Inflammatory macrophage (primary cell): ENCODE measurements at places on chromosomes 11 and 22.

DNA sequence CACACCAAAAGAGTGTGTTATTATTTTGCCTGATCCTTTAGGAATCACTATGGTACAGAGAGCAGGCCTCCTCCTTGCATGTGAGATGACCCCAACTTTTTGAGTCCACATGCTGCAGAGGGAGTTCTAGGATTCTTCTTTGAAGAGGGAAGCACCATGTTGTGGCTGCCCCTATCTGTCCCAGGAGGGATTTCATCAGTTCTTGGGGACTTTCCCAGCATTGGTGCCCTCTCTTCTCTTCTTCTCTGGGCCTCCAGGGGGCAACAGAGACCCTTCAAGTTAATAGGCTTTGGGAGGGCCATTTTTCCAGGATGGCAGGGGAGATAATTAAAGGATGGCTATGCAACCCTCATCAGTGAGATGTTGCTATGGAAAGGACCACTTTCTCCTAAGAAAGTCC lies 3.6 kb downstream of the MMP1 start:
- peak; percentile 31 for DNase-seq

DNA sequence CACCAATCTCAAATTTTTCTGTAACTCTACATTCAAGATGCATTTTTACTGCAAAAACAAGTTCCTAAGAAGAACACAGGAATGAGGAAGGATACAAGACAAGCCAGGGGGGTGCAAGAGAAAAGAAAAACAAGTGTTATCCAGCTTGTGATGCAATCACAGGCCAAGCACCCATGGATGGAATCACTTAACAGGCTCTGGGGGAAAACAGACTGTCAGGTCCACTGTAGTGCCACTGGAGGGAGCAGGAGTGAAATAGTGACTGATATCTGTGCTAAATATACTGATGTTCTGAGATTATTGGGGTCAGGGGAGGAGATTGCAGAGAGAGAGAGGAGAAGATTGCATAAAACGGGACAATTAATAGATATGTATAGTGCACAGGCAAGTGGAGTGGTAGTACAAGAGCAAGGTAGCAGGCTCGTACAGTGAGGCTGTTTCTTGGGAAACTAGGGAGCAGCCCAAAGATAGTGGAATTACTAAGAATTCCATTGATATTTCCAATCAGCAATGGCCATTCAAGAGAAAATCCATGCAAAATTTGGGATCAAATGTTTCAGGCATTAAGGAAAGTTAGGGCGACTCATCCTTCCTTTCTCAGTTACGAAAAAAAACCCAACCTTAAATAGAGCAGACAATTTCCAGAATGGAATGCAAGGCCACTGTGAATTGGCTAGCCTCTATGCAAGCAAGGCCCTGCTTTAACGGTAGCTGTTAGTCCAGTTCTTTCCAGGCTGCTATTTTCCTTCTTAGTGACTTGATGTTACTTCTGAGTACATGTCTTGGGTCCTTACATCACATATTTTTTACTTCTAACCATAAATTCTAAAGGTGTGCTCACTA lies 52.2 kb upstream of the CEP126 start:
- no peak for DNase-seq

DNA sequence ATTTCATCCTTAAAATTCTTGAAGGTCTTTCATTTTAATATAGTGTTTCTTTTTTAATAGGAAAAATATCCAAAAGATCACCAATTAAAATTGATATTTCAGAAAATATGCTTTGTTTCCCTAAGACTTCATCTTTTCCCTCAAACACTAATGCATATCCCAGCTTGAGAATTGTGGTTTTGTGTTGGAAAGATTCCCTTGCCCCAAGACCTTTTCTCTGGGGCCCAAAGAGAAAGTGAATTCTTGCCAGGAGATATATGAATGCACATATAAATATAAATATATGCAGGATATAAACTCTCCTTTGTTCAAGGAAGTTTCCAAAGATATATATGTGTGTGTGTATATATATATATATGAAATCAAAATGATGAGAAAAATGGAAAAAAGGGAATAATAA lies 241.2 kb downstream of the FAM76B start:
- no peak for DNase-seq

- DNase-seq: no peak
Measured at GRCh38 chr11:126444072-126444471, 88.6 kb downstream of the ST3GAL4 start.

GRCh38 chr11:33569333-33569732 lies 131.3 kb downstream of the C11orf91 start:
- no peak for DNase-seq

GRCh38 chr11:70176940-70177689 lies 26.0 kb upstream of the FADD start:
- DNase-seq: peak; percentile 32

- DNase-seq: no peak
Measured at GRCh38 chr22:44648821-44649565, 53.0 kb upstream of the PRR5 start.

- peak; percentile 77 for DNase-seq
Measured at GRCh38 chr11:69044111-69045013, 4.4 kb upstream of the TPCN2 start.

DNA sequence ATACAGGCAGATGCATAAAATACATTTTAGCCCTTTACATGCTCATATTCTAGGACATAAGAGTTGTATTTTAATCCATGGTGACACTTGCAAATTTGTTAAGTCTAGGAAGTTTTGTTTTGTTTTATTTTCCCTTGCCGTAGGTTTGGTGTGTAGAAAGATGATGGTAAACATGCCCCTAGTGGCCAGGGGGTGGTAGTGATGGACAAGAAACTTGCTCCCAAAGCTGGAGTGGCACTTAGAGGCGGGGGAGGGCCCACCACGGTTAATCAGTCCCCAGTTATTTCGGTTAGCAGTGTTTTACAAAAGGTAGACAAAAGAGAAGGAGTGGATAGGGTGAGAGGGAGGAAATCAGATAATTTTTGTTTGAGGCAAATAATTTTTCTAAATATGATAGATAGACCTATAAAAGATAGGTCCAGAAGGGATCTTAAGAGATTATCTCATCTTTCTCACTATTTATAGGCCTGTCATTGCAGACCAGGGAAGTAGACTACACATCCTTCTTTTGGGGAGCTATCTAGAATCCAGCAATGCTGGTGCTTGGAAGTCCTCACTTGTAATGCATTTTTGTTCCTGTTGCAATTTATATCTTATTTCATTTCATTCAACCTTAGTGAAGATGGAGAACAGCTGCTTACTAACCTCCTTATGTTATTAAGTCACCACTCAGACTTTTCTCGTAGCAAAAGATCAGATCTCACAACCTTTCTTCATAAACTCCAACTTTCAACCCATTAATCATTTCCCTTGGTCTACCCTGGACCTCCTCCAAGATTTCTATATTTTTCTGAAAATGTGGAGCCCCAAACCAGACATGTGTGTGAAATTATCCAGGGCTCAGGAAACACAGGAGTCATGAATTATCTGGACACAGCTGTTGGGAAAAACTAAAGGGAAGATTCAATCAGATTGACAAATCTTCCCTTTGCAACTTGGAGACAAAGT lies 5.9 kb upstream of the BDNF start:
- DNase-seq: no peak

DNA sequence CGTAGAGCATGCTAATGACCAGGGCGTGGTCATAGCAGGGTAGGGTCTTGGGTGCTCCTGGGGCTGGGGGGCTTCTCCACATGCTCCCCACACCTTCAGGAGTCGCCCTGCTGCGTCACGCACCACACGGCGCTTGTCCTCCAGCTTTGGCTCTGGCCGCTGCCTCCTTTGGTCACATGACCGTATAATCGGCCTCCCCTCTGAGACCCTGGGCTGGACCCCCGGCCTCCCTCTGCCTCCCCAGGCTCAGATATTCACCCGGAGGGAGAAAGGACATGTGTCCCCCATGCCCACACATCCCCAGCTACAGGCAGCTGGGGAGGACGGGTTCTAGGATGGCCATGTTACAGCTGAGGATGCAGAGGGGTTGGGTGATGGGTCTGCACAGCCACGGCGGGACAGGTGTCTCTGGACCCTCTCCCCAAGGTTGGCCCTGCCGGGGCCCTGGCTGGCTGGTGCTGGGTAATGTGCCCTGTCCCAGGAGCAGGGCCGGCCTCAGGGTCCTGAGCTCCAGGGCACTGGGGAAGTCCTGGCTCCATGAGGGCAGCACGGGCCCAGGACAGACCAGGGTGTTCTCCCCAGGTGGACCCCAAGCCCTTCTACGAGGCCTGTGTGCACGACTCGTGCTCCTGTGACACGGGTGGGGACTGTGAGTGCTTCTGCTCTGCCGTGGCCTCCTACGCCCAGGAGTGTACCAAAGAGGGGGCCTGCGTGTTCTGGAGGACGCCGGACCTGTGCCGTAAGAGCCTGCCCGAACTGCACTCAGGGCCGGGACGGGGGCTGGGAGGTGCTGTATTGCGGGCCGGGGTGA lies 14.5 kb downstream of the MUC2 start:
- DNase-seq: no peak

DNA sequence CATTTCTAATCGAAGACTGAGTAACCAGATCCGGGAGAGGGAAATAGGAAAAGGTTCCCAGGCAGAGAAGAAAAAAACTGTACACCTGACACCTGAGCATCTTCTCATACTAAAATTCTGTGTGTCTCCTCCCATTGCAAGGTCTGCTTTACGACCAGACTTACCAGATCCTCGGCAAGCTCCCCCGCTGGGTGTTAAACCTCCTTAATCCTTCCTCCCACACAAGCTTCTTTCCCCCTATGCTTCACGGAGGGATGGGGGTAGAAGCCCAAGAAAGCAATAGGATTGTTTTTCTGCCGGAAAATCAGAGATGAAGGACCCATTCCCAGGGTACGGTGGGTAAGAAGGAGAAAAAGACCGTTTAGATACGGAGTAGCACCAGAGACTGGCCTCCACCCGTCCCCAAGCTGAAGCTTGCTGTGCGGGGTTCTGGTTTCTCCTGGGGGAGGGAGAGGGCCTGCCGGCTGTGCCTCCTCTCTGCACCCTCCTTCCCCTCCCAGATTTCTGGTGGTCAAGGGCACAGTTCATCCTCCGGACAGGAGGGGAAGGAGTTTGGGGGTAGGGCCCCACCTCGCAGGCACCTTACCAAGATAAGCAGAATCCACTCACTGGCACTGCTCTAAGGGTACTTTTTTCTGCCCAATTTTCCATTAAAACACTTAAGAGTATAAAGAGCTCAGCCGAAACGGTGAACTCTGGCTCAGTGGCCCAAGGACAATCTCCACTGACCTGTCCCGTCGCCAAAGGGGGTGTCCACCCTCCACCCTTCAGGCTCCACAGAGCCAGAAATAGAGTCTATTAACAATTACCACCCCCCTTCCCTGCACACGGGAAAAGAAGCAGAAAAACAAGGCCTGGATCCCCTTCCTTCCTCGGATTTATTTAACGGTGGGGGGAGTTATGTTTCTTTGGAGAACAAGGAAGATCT lies 1.2 kb downstream of the TOB2 start:
- no peak for DNase-seq

DNA sequence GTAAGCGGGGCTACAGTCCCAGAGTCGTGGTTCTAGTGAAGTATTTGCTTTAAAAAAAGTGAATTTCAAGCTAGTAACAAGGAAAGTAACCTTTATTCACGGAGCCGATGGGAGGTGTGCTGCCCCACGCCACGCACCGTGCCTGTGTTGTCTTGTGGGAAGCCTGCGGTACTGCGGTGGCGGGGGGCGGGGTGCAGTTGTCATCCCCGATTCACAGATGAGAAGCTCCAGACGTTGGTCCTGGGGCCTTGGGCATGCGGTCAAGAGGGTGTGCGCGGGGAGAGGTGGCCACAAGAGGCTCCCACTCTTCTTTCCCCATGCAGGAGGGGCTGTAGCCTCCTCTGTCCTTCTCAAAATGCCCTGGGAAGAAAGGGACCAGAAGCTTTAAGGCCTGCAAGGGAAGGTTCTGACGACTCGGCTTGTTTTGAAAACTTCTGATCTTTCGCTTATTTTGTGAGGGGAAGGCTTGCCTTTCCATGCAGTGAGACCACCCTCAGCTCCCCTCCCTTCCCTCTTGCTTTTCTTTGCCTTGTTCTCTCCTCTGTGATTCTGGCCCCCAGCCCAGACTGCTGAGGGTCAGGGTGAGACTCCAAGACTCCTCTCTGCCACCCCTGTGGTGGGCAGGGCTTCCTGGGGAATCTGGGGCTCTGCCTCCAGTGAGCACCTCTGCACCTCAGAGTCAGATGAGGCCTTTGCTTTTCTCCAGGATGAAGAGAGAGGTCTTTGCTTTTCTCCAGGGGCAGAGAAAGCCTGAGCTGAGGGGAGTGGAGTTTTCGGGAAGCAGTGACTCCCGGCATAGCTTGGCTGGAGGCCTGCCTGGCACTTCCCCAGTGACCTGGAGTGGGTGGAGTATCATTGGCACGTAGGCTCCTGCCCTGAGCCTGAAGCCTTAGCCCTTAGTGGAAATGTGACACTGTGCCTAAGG lies 6.2 kb downstream of the GLB1L3 start:
- DNase-seq: no peak

DNA sequence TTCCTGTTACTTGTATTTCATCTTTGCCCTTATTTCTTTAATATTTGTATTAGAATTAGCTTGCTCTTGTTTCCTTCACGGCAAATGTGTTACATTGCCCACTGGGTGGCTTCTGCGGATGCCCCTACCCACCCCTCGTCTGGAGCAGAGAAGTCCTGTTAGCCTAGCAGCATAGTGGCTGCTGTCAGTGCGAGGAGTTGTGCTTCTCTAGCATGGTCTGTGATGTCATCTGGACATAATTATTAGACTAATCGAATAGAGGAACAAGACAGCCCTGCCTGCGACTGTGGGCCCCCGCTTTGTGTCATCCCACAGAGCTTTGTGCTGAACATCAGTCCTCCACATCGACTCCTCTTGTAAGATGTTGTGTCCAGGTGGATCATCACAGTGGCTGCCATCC lies 74.5 kb downstream of the PPP6R3 start:
- no peak for DNase-seq
